ENCODE measurements at places on chromosomes 3 and 15. TPM values are rescaled to one million over a fixed set of nuclear protein-coding genes. Genes with fewer than 3 reads are reported as not detected.

GRCh38 chr15:58425185-58425584 lies 6.6 kb upstream of the LIPC start:
- no peaks in the 10 kb centered on the region for H3K4me1 ChIP-seq
- no peak for DNase-seq
- no peaks in the 10 kb centered on the region for H3K36me3 ChIP-seq
- no peak overlapping the region for H3K27ac ChIP-seq
- no peak overlapping the region for H3K4me3 ChIP-seq
- no peaks in the 10 kb centered on the region for H3K27me3 ChIP-seq

DNA sequence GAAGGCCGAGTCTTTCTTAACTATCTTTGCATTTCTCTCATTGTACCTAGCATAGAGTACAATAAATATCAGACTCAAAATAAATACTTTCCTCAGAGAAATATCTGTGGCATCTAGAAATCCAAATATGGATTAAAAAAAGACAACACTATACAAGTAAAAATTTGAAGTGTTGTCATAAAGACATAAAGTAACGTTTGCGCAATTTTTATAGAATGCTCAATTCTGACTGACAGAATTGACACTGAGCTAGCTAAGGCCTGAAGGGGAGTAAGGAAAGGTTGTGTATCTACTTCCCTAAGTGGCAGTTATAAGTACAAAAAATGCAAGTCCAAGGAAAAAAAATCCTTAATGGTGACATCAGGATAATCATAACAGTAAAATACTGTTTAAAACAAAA lies 1.1 kb downstream of the SEC11A start:
- peaks cover 16% of the 10 kb centered on the region for H3K4me1 ChIP-seq
- no peaks in the 10 kb centered on the region for H3K27me3 ChIP-seq
- H3K36me3 ChIP-seq: peaks cover 9% of the 10 kb centered on the region
- peak overlapping the region; percentile 81 for H3K4me3 ChIP-seq

- H3K27me3 ChIP-seq: no peaks in the 10 kb centered on the region
- H3K27ac ChIP-seq: no peak overlapping the region
- H3K4me3 ChIP-seq: no peak overlapping the region
- peak; percentile 31 for DNase-seq
- no peaks in the 10 kb centered on the region for H3K36me3 ChIP-seq
These were observed 877.1 kb downstream of the PDCD6IP start for GRCh38 chr3:34675383-34676120.

DNA sequence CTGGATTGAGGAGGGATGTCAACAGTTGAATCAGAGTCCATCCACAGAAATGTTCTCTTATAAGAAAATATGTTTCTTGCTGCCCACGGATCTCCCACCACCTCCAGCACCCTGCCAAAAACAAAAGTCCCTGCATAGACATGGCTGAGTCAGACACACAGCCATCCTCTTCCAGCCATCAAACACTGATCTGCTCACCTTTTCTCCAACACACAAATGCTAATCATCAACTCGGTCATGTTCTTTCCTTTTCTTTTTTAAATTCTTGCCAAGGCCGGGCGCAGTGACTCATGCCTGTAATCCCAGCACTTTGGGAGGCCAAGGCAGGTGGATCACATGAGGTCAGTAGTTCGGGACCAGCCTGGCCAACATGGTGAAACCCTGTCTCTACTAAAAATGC lies 110.7 kb upstream of the IL12A start:
- H3K27me3 ChIP-seq: no peaks in the 10 kb centered on the region
- H3K4me1 ChIP-seq: peaks cover 16% of the 10 kb centered on the region
- no peaks in the 10 kb centered on the region for H3K36me3 ChIP-seq
- peak; percentile 55 for DNase-seq
- H3K4me3 ChIP-seq: no peak overlapping the region

DNA sequence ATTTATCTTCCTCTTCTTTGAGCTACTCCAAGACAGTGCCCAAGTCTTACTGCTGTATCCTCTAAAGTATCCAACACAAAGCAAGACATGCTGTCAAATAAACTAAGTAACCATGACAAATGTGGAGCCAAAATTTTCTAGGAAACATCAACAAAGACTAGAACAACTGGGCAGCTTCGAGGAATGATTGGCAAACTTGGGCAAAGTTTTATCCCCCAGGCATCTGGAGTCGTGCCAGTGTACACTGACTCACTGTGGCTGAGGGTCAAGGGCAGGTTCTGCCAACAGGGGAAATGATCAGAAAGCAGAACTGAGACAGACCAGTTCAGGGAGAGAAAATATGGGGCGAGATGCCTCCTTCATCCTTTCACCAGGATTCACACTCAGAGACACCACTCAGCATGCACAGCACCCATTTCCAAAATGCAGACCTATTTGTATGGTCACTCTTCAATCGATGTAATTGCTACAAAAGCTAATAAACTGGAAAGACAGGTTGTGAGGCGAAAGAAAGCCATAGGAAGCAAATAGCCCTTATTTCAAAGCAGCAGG lies 65.8 kb downstream of the MB21D2 start:
- peaks cover 54% of the 10 kb centered on the region for H3K4me1 ChIP-seq
- peaks cover 9% of the 10 kb centered on the region for H3K36me3 ChIP-seq
- no peaks in the 10 kb centered on the region for H3K27me3 ChIP-seq
- H3K27ac ChIP-seq: peak overlapping the region; percentile 75
- peak; percentile 99 for DNase-seq
- peak overlapping the region; percentile 27 for H3K4me3 ChIP-seq

The SLC2A2 gene
- not detected for total RNA-seq

The LRRC57 gene
- 9.1 TPM for total RNA-seq

The OSBPL10 gene
- 34.6 TPM for total RNA-seq

The IL12A gene
- 6.5 TPM for total RNA-seq
